Suppressor macrophage treated with lipopolysaccharide for 1 hour (primary cell): ENCODE measurements at places on chromosomes 1 and 21.

GRCh38 chr1:2279210-2279639 lies 51.1 kb downstream of the SKI start:
- no peak for DNase-seq

- peak; percentile 39 for DNase-seq
Measured at GRCh38 chr1:184387476-184388318, 868 bp downstream of the C1orf21 start.

DNA sequence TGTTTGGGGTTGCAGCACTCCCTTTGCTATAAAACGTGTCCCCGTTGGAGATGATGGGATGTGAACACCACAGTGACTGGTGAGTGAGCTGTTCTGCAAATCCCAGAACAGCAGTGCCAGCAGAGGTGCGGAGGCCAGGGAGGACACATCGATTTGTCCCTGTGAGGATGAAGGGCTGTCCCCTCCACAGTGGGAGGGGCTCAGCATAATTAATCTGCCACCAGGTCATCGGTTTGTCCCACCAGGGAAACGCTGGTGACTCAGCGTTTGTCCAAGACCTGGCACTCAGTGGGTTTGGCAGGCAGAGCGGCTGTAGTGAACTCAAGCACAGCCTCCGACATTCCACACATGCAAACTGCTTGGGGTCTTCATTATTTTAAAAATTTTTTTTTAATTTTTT lies 22.8 kb upstream of the PDE9A start:
- no peak for DNase-seq

- no peak for DNase-seq
Measured at GRCh38 chr1:110298991-110299390, 40.2 kb upstream of the RBM15 start.

- DNase-seq = no peak
Measured at GRCh38 chr21:34227386-34227852, 136.4 kb upstream of the KCNE2 start.

DNA sequence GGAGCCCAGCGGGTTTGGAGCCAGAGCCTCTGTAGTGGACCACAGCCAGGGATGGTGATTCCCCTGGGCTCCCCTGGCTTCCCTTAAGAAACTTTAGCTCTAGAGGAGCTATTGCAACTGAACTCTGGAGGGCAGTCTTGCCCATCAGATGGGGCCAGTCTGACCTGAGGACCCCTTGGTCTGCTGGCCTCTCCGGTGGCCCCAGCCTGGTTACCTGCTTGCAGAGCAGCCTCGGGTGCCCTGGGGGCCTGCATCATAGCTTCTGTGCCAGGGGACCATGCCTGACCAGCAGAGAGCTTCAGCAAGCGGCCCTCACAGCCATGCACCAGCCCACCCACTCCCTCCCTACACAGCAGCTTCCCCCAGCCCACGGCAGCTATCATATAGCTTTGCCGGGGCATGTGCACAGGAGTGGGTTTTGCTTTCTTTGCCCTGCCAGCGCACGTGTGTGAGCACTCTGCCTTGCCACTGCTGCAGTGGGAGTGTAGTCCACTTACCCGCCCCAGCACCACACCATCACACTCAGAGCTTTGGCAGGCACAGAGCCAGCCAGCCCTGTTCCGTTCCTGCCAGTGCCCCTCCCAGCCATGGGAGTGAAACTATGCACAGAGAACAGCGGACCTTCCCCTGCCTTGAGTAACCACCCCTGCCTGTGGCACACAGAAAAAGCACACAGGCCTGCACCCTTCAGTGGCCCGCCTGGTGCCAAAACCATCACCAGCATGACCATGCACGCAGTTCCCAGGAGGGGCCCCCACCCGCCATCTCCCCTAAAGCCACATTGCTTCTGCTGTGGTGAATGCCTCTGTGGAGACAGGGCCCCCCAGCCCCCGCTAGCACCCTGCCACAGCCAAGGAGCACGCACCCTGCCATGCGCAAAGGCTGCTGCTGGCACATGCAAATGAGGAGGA lies 442.9 kb upstream of the NEGR1 start:
- DNase-seq = no peak

DNA sequence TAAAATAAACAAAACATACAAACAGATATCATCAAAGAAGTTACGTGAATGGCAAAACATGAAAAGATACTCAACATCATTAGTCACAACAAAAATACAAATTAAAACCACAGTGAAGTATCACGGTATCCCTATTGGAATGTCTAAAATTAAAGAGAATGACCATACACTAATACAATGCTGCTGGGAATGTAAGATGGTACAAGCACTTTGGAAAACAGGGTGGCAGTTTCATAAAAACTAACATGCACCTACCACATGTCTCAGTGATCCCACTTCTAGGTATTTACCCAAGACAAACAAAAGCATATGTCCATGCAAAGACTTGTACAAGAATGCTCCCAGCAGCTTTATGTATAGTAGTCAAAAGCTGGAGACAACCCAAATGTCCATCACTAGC lies 69.1 kb downstream of the HSF2BP start:
- no peak for DNase-seq

- no peak for DNase-seq
Measured at GRCh38 chr1:68975212-68975933, 478.5 kb upstream of the DEPDC1 start.
